ENCODE measurements at places on chromosomes 16 and 17.
A peak's percentile ranks its signal among the peaks of the same experiment; 100 is the strongest.

DNA sequence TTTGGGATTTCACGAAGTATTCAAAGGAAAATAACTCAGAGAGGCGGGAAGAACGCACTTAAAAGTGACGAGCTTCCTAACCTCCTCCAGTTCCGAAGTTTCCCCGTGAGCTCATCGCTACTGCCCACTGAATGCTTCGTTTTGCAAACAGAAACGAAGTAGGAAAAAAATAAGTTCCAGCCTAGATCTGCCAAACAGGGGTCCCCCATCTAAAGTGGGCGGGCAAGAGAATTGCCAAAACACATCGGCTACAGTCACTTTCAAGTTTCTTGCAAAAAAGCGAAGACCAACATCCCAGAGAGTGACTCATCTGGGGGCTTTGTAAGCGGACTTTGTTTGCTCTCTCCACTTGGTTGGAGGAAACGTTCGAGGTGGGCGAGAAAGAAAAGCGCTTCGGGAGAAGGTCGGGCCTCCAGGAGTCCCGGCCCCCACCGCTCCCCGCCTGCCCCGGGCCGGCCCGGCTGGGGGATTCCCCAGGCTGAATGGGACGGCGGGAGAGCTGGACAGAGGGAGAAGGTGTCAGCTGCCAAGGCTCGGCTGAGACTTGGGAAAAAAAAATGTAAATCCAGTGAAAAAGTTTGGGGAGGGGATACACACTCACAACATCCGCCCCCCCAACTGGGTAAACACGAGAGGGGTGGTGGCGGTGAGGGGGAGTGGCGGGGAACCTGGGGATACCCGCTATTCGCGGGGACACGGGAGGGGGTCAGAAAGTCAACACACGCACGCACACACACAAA, 1.0 kb downstream of the VEZF1 start:
- peak; percentile 57 for DNase-seq

GRCh38 chr17:59785091-59785799, 77.8 kb downstream of the VMP1 start:
- DNase-seq = peak; percentile 74

- peak; percentile 39 for DNase-seq
Measured at GRCh38 chr17:28950017-28950751, 1.1 kb downstream of the PHF12 start.

- no peak for DNase-seq
Measured at GRCh38 chr16:88309174-88309907, 73.4 kb upstream of the ZNF469 start.

GRCh38 chr16:85573696-85574641, 39.2 kb upstream of the GSE1 start:
- no peak for DNase-seq

GRCh38 chr17:82832411-82832810, 7.4 kb downstream of the ZNF750 start:
- no peak for DNase-seq

- no peak for DNase-seq
Measured at GRCh38 chr17:81068411-81069134, 33.6 kb downstream of the BAIAP2 start.

DNA sequence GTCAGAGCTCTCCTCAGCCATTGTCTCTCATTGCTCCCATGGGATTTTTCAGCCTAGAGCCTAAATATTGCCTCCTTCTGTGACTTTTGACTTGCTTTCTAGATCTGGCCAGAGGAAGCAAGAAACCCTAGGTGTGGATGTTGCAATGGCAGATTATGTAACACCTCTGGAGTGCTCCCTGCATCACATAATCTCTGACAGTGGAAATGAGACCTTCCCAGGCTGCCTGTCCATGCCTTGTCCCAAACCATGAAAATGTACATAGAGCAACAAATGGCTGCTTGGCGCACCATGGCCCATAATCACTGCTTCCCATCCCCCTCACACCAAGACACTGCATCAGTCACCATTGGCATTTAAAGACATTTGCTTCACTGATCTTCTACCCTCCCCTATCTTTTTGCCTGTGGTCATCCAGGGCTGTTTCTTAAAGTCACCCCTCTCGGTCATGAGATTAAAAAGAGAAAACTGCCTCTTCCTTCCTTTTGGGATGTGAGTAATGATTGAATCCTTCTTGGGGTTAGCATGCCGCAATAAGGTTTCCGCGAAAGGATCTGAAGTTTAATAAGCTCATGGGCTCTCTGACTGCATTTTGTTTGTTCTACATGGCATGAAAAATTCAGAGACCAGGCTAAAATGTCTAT, 34.2 kb upstream of the CCL2 start:
- no peak for DNase-seq

GRCh38 chr17:31392002-31392855, 754 bp downstream of the RAB11FIP4 start:
- no peak for DNase-seq
